ENCODE measurements at places on chromosomes 12 and 14.

DNA sequence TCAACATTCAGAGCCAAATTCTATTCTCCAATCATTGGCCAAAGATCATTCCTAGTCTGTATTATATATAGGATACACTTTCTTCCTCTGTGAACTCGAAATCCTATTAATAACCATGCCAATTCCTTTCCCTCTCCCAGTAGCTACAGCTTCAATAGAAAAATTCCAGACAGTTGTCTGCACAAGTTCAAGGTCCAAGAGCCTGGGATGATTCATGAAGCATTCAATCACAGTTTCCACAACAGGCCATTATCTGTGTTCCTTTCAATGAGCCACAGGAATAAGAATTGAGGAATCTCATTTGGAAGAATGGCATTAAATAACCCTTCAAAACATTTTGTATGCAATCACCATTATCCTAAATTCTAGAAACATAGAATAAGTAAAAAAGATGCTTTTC, 437.4 kb downstream of the RMST start:
- DNase-seq: no peak

DNA sequence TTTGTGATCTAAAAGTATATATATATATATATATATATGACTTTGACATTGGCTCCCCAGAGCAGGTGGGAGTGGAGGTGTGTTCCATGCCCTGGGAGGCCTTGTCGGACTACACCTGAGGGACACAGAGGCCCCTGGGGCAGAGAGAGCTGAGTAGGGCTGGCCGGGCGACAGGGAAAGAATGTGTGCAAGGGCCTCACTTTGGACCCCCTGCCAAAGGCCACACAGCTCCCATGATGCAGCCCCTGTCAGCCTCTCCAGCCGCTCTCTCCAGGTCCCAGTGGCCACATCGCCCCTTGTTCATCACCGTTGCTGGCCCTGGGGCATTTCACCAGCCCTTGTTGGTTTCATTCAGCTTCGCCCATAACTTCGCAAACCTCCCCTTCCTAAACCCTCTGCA, 123.9 kb downstream of the BCL11B start:
- no peak for DNase-seq

GRCh38 chr12:41286426-41286825, 98.3 kb downstream of the PDZRN4 start:
- no peak for DNase-seq

GRCh38 chr14:103057028-103057371, 349 bp downstream of the CDC42BPB start:
- DNase-seq: no peak

DNA sequence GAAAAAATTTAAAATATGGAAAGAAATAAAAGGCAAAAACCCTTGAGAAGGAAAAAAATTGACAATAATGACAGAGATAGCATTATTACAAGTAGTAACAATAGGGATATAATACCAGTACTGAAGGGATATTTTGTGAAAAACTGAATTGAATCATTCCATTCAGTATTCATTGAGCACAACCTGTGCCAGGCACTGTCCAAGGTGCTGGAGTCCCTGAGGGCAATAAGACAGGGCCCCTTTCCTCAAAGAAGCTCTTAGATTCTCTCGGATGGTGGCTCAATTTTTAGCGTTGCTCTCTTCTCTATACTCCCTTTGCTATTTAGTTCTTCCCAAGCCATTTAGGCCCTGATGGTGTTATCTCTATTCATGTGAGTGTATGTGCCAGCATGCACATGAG, 34.3 kb upstream of the GAS2L3 start:
- DNase-seq: peak; percentile 18

DNA sequence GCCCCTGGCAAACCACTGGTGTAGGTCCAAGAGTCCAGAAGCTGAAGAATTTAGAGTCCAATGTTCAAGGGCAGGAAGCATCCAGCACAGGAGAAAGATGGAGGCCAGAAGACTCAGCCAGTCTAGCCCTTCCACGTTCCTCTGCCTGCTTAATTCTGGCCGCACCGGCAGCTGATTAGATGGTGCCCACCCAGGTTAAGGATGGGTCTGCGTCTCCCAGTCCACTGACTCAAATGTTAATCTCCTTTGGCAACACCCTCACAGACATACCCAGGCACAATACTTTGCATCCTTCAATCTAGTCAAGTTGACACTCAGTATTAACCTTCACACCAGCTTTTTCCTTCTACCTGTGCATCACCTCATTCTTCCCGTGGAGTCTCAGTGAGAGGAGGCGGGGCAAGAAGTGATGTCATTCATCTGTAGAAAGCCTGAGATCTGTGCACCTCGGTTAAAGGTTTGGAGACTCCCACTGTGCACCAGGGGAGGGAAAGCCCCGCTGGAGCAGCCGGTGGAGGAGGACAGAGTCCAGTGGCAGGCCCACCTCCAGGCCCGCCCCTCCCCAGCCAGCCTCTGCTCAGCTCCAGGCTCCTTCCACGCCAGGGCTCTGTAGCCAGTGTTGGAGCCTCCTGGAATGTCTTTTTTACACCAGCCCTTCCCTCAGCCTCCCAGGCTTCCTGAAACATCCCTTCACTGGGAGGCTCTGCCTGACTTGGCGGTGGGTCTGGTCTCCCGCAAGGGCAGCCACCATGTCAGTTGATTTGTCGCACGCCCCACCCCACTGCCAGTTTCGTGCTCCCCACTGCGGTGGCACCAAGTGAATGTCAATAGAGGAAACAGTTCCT, 80.1 kb upstream of the DYNC1H1 start:
- no peak for DNase-seq

DNA sequence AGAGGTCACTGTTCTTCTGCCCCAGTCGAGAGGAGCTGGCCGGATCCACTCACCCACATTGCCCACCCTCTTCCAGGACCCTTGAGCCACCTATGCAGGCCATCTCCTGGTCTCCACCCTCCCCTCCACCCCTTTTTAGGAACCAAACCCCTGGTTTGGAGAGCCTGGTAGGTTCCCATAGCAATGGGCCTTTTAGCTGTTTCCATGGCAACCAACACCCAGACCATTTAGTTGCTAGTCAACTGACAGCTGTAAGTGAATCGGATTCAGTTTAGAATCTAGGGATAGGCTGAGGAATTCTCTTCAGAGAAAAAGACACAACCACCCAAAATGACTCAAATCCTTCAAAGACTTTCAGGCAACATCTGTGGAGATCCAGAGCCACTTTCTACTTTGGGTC, 16.5 kb downstream of the NPC2 start:
- DNase-seq: no peak

DNA sequence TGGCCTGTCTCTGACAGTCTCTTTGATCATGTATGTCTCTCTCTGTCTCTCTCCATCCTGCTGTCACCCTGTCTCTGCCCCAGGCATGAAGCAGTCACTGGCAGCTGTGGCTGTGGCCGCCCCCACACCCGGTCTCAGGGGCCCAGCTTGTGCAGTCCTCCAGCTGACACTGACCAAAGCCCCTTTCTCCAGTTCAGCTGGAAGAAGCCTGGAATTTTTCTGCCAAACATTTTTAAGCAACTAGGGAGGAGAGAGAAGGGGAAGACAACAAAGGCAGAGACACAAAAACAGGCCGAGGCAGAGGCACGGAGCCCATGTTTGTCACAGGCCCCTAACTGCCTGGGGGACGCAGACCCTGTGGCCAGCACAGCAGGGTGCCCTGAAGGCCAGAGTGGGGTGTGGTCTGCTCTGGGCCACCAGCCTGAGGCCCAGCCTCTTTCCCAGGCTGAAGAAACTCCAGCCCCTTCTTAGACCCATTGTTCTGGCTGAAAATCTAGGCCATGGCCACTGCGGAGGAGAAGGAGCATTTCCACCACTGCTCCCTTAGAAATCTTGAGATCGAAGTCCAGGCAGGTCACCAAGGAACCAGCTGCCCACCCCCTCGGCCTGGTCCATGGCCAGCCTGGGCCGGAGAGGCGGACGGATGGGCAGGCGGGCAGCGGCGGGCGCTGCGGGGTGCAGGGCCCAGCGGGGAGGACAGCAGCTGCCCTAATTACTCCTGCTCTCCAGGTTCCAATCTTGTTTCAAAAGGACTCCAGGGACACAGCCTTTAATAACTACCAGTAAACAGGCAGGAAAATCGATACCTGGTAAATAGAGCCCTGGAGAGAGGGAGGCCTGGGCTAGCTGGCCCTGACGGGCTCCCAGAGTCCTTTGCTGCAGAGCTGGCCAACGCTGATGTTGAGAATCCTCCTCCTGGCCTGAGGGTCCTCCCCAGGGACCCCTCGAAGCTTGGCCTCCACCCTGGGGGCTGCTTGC, 14.9 kb downstream of the DTX1 start:
- DNase-seq: no peak

GRCh38 chr12:7162691-7163114, 26.8 kb upstream of the PEX5 start:
- DNase-seq: no peak

DNA sequence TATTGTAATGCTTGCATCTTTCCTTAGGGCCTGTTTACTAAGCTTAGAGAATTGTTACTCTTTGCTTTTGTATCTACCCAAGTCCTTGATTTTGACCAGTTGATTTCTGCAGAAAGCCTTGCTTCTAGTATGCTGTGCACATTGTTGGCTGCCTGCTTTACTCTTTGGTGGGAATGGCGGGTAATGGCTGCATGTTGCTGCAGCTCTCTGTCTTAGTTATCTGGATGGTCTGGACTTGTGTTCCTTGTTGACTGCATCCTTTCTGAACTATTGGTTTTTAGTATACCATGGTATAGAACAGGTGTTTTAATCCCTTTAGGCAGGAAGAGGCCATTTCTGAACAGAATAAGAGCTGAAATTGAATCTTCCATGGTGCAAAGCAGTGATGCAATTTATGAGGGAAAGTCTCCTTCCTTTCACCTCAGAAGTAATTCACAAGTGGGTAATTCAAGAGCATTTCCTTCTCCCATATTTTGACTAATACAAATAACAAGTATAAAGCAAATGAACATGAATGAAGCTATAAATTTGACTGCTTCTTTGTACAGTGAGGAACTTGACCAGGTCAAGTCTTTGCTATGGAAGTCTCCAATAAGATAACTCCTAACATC, 466.4 kb downstream of the NPAS3 start:
- no peak for DNase-seq

DNA sequence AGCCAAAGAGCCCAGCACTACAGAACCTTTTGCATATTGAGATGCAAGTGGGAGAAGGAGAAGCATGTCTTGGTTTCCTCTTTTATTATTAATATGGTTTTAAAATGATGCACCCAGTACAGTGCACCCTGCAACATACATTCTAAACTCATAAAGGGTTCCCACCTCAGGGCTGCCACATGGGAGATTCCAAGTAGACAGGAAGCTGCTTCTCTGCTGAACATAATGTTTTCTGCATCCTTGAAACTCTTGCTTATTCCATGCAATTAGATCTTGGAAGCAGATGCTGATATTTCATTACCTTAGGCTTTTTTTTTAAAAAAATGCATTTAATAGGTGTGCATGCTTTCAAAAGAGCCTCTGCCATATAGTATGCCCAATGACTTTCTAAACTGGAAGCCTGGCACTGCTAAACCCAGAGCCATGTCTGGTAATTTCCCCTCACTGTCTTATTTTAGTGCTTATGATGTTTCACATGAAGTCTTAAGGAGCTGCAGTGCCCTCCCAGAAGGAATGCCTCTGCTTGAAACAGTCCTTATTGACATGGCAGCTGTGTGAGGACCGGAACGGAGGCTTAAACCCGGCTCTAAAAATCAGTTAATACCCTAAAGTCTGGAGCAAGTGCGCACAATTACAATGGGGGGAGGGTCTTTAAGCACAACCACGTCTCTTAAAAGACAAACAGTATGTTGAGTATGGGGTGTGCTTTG, 2.0 kb upstream of the SIX1 start:
- no peak for DNase-seq

DNA sequence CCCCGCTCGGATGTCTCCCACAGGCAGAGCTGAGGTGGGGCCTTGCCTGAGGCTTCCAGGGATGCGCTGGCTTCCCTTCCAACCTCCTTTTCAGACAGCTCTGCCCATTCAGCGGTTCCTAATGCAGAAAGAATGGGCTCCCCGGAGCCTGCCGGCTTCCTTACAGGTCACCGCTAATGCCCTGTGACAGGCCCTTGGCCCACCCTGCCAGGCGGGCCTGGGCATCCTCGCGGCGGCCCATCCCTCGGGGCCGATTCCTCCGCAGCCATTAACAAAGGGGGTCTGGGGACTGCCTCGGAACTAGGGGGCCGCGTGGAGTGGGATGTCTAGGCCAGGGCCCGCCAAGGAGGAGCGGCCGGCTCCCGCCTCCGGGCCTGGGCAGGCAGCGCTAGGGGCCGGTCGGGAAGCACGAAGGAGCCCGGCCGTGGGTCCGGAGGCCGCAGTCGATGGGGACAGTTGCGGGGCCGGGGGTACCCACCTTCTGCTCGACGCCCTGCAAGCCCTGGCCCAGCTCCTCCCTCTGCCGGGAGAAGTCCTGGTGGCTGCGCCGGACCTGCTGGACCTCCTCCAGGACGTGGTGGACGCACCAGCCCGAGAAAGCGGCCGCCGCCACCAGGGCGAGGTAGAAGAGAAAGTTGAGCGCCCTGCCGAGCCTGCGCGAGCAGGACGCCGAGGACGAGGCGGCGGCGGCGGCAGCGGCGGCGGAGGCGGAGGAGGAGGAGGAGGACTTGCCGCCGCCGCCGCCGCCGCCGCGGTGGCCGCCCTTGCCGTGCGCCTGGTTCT, 738 bp downstream of the CKAP4 start:
- peak; percentile 64 for DNase-seq

- no peak for DNase-seq
Measured at GRCh38 chr14:22796087-22796707, 19.0 kb downstream of the SLC7A7 start.

DNA sequence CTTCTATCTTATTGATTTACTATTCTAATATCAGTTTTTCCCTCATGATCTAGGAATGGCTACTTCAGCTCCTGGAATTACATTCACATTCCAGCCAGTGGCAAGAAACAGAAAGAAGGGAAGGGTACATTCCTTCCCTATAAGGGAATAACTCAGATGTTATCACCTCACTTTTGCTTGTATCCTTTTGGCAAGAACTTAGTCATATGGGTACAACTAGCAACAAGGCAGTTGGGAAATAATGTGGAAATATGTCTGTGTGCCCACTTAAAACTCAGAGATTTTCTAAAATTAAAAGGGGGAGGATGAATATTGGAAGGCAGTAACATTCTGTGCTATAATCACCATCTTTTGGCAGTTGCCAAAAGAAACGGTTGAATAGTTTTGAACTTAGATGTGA, 85.6 kb downstream of the MSRB3 start:
- peak; percentile 47 for DNase-seq

DNA sequence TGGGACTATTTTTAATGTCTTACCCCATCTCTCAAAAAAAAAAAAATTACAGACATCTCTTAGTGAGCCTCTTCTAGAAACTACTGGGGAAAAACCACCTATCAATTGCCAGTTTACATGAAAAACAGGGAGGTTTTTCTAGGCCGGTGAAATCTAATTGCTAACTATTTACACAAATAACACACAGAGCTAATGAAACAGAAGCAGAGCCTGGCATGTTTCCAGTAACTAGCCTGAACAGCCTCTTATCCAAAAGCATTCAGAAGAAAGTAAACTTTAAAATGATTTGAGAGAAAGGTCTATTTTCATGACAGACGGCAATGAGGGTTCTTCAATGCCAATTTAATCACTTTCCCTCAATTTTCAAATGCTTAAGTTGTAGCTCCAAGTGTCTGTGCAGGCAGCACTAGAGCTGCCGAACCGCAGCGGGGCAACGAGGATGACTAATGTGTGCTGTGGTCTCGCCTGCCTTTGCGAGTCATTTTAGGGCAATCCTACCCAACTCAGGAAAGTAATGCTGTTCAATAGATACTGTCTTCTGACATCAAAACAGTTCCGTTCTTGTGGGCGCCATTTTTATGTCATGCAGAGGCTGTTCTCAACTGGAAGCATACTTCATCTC, 84.6 kb downstream of the SETD3 start:
- peak; percentile 72 for DNase-seq

- peak; percentile 31 for DNase-seq
Measured at GRCh38 chr14:33839193-33840076, 111.4 kb downstream of the EGLN3 start.

- DNase-seq: no peak
Measured at GRCh38 chr14:81871706-81872105, 338.1 kb upstream of the SEL1L start.
